Stimulated activated CD4-positive, alpha-beta T cell treated with anti-CD3 and anti-CD28 coated beads, Interleukin-15, amount 100 ng/mL, for 24 hours (primary cell): ENCODE measurements at places on chromosomes 1 and 21.

- DNase-seq = no peak
Measured at GRCh38 chr1:232904566-232904965, 45.8 kb upstream of the NTPCR start.

- peak; percentile 31 for DNase-seq
Measured at GRCh38 chr1:50977575-50978143, 7.6 kb downstream of the CDKN2C start.

DNA sequence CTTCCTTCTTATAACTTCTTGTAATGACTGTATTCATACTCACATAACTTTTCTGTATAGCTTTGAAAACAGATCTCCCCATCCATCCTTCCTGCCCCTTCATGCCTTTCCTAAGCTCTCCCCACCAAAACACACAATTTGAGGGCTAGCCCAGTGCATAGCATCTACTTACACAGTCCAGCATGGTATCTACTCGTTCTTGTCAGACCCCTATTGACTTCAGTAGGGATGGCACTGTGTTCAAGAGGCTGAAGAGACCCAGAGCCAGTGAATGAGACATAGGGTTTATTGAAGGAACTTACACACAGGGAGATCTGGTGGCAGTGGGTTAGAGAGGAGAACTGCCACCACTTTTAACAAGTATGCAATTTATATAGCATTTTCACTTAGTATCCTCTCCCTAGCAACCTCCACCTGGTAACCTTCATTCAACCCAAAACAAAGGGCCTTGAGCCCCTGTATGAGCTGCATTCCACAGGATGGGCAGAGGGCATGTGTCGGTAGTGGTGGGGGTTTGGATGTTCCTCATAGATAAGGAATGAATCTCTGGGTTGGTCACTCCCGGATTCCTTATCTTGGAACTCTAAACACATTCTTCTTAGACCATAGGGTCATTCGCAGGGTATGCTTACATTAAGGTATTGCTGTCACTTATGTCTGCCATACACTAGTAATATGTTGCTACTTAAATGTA is 64.9 kb upstream of the GNG12 start:
- no peak for DNase-seq

GRCh38 chr1:150961756-150962155 is 12.9 kb downstream of the CERS2 start:
- no peak for DNase-seq

DNA sequence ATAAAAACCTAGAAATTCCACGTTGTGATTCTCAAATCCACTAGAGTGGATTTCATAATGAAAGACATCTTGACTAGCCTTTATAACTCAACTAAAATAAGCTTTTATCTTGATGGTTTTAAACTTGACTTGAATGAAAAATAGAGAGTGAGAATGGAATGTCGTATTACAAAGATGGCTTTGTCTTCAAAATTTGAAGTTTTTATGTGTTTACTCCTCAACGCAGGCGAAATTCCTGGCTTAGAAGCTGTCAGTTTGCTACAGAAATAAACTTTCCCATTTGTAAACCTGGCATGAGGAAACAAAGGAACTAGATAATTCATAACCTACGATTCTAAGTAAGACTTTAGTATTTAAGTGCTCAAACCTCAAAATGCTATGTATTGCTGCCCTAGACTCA is 90.0 kb upstream of the KRTAP19-8 start:
- no peak for DNase-seq

DNA sequence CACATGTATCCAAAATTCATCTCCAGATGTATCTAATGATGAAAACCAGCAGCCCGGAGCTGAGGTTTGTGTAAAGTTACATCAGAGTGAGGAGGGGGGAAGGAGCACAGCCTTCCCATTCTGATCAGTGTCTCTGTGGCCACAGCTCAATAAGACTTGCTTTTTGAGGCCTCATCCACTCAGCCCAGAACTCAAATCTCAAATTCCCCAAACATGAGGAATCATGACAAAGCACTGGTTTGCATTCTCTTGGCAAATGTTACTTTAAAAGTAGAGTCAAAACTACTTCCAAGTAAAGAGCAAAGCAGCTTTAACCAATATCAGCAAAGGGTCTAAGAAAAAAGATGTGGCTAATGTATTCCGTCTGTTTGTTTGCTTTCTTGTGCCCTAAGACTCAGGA is 30.9 kb downstream of the CCN1 start:
- DNase-seq = no peak

GRCh38 chr1:11391886-11392285 is 87.1 kb upstream of the DISP3 start:
- DNase-seq = no peak

GRCh38 chr1:55544826-55545225 is 329.7 kb upstream of the USP24 start:
- DNase-seq = no peak

- no peak for DNase-seq
Measured at GRCh38 chr21:41743321-41744027, 23.4 kb downstream of the RIPK4 start.

DNA sequence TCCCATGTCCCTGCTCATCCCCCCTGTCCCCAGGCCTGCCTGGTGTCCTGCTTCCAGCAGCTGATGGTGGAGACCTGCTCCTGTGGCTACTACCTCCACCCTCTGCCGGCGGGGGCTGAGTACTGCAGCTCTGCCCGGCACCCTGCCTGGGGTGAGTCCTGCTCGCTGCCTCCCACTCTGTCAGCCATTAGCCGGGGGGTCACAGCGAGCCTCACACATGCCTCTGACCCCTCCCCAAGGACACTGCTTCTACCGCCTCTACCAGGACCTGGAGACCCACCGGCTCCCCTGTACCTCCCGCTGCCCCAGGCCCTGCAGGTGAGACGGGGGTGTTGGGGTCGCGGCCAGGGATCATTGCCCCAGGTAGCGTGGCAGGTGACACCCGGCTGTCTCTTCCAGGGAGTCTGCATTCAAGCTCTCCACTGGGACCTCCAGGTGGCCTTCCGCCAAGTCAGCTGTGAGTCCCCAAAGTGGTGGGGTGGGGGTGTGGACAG is 10.0 kb downstream of the SCNN1D start:
- peak; percentile 76 for DNase-seq

DNA sequence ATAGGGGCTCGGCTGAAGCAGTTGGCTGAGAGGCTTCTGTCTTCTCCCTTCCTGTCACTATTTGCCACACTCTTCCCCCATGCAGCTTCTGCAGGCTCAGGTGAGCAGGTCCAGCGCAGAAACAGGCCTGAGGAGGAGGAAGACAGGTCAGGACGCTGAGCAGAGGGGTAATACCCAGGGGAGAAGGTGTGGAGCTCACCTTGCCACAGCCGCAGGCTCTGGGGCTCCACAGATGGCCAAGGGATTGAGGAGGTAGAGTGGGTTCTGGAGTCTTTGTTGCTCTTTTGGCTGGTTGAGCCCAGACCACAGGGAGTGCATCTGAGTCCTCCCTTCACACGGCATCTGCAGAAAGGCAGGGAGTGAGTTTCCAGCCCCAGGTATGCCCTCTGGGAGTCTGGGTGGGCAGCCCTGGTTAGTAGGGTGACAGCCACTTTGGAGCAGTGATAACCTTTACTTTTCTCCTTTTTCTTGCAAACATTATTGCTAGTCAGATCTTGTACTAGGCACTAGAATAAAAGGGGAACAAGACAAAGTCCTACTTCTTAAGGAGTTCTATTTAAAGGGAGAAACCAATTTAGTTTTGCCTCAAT is 9.7 kb downstream of the EIF3I start:
- DNase-seq = no peak

DNA sequence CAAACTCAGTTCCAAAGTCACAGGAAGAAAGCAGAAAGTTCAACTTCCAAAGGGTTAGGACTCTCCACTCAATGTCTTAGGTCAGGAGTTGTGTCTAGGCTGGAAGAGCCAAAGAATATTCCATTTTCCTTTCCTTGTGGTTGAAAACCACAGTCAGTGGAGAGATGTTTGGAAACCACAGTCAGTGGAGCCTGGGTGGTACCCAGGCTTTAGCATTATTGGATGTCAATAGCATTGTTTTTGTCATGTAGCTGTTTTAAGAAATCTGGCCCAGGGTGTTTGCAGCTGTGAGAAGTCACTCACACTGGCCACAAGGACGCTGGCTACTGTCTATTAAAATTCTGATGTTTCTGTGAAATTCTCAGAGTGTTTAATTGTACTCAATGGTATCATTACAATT is 11.7 kb downstream of the ATF3 start:
- DNase-seq = no peak

DNA sequence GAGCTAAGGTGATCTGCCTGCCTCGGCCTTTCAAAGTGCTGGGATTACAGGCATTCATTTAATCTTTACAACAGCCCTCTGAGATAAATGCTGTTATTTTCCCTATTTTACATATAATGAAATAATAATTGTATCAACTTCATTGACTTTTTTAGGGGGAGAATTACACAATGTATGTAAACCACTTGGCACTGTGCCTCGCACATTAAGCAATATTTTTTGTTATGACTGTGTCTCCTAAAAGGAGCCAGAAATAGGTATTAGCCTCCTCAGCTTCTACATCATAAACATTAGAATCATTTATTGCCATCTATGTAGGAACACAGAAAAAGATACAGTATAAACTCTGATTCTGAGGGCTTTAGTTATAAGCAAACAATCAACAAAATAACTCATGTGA is 1.1 kb upstream of the DNAJC28 start:
- DNase-seq = no peak
